T-helper 2 cell (primary cell): ENCODE measurements at places on chromosomes 5 and 9.

DNA sequence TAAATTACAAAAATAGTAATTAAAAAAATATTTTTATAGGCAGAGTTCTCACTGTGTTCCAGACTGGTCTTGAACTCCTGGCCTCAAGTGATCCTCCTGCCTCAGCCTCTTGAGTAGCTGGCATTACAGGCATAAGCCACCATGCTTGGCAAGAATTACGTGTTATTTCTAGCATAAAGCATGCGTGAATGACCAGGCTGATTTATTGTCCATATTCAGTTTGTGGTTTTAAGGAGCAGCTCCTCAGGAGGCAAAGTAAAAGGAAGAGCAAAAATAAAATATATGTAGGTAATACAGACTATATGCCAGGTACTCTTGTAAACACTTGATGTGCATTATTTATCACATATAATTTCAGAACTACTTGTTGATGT lies 7.1 kb upstream of the CD180 start:
- DNase-seq, result no peak

DNA sequence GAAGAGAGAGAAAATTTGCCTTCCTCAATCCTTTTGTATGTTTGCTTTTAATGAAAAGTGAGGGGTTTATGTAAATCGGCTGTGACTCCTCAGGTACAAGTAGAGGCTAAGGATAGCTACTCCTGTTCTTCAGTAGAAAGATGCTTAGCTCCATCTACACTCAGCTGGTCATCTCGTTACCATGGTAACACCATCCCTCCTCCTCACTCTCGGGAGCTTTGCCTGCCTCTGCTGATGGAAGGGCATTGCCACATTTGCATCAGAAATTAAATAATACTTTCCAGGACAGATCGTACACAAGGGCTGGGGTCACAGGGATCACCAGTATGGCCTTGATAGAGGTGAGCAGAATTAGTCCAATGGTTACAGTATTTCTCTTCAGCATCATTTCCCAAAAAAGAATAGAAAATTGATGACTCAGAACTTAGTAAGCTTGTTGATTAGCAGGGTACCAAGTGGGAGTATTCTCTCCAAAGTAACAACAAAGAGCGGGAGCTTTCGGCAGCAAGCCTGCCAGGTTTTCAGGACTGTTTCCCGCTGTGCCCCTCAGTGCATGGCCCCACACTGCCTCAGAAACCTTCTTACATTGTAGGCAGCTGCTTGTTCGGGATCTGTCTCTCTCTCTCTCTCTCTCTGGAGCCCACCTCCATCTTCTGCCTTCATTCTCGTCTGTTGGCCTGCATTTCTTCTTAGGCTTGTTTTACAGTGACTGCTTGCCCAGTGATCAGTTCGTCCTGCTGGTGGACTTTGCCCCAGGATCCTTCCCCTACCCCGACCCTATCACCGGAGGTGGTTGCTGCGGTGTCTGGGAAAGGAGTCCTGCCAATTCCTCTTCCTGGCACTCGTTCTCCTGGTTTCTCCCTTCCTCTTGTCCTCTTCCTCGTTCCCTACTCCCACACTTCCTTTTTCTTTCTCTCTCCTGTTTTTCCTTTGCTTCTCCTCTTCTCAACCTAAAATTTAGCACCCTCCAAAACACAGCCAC lies 51.9 kb upstream of the SNAPC3 start:
- DNase-seq, result no peak

DNA sequence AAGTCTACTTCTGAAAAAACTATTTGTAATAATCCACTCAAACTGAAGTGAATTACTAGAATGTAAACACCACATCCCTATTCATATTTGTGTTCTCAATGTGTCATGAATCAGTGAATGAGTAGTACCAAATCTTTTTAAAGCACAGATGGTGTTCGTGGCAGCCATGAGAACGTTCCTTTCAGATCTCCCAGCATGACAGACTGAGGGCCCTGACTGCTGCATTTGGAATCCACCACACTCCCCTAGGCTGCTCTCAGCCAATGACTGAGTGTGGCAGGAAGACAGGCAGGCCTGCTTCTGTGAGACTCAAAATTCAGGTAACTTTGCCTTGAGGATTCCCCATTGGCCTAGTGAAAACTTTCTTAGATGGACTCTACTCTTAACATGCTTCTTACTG lies 10.9 kb upstream of the JMY start:
- no peak for DNase-seq

DNA sequence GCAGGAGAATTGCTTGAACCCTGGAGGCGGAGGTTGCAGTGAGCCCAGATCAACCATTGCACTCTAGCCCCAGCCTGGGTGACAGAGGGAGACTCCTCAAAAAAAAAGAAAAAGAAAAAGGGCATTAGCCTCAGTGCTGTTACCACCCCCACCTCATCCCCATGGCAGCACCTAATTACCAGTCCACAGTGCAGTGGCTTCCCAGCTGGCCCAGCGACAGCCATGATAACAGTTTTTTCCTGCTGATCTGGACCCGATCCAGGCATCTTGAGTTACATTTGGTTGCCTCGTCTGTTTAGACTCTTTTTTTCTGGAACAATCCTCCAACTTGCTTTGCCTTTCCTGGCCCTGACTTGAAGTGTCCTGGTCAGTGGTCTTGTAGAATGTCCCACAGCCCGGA lies 24.4 kb downstream of the NCS1 start:
- no peak for DNase-seq

- DNase-seq, result no peak
These were observed 15.0 kb upstream of the IL12B start for GRCh38 chr5:159345336-159345735.

- DNase-seq, result no peak
These were observed 15.4 kb upstream of the KLF9 start for GRCh38 chr9:70429899-70430298.

DNA sequence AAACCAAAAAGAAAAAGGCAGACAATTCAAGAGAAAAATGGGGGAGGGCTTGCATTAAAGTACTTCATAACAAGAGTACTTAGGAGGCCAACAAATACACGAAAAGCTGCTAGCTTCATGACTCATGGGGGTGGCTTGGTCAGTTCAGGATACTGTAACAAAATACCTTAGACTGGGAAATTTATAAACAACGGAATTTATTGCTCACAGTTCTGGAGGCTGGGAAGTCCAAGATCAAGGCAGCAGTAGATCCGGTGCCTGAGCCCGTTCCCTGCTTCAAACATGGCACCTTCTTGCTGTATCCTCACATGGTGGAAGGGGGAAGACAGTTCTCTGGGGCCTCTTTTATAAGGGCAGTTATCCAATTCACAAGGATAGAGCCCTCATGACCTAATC lies 111.4 kb downstream of the C9orf50 start:
- no peak for DNase-seq

GRCh38 chr5:177303925-177304391 lies 359 bp downstream of the PRELID1 start:
- DNase-seq, result peak; percentile 34

- DNase-seq, result no peak
These were observed 351.0 kb downstream of the KIAA0825 start for GRCh38 chr5:94267350-94267899.

DNA sequence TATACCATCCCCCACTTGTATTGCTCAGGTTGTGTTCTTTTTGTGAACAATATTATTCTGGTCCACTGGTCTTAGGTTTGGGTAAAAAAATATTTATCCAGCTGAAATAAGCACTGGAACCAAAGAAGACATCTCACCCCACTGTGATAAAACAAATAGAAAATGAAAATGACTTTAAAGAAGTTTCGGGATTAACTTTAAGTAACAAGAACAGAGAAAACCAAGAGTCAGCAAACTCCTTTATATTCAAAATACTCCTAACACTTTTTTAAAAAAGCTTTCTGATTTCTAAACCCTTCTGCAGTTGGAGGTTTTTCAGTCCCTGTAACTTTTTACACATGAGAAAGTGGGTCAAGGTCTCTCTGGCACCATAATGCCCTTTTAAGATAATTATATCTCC lies 273.9 kb upstream of the CDH10 start:
- DNase-seq, result no peak

DNA sequence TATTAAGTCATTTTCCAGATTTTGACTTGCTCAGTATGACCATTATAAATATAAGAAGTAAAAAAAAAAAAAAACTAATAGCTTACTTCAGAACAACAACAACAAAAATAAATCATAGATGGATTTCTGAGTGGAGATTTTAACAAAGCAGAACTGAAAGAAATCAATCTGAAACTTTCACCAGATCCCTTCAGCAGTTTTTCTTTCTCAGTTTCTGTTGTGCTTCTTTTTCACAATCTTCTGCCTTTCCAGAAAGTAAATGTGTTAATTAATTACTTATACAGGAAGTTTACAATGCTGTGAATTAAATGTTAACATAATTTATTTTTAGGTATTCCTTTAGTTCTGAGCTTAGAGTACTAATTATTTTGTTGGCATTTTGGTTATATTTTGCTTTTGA lies 73.5 kb downstream of the CHSY3 start:
- no peak for DNase-seq
